ENCODE measurements at places on chromosomes 13 and 19.
A peak's percentile ranks its signal among the peaks of the same experiment; 100 is the strongest.

DNA sequence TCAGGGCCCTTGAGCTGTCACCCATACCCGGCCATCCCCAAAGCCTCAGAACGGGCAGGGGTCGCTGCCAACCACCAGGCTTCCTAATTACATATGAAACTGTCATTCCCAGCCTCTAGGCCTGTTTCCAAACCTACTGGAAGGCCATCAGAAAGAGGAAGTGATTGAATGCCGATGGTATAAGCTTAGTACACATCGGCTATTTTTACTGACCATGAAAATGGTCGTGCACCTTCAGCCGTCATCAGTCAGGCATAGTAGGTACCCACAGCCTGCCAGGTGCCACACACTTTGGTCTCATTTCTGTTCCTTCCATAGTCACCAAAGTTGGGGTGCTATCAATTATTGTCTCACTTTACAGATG, 10.2 kb downstream of the KRI1 start:
- DNase-seq = no peak

GRCh38 chr13:53121919-53122318, 93.3 kb downstream of the OLFM4 start:
- DNase-seq = no peak

- DNase-seq = no peak
These were observed 40.0 kb downstream of the ZNF331 start for GRCh38 chr19:53577968-53578367.

GRCh38 chr19:10290876-10291553, 1.3 kb downstream of the ICAM5 start:
- peak; percentile 10 for DNase-seq

- DNase-seq = no peak
These were observed 5.8 kb upstream of the HSPH1 start for GRCh38 chr13:31167490-31167889.

DNA sequence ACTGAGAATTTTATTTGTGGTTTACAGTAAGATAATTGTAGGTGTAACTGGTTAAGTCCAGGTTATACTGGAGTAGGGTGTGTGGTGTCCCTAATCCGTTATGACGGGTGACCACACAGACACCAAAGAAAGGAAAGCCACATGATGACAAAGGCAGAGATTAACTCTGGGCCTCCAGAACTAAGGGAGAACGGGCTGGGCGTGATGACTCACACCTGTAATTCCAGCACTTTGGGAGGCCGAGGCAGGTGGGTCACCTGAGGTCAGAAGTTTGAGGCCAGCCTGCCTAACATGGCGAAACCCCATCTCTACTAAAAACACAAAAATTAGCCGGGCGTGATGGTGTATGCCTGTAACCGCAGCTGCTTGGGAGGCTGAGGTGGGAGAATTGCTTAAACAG, 10.2 kb upstream of the FUT2 start:
- no peak for DNase-seq

GRCh38 chr19:23784274-23784673, 25.6 kb upstream of the ZNF681 start:
- no peak for DNase-seq

GRCh38 chr19:36687214-36688056, at the start of gene ZNF567:
Gene ZNF567, plus strand, starts transcription at chr19:36687612. Its CDS starts 7,256 bp downstream, at chr19:36694868.
- DNase-seq = peak; percentile 91

GRCh38 chr19:45305421-45305820, 17.3 kb downstream of the CKM start:
- no peak for DNase-seq

GRCh38 chr19:14375055-14375581, 6.1 kb upstream of the ADGRE5 start:
- DNase-seq = no peak

Data from kidney glomerular epithelial cell (primary cell).